Fibroblast of the conjunctiva (primary cell): ENCODE measurements at places on chromosomes 1 and 21.
A peak's percentile ranks its signal among the peaks of the same experiment; 100 is the strongest.

DNA sequence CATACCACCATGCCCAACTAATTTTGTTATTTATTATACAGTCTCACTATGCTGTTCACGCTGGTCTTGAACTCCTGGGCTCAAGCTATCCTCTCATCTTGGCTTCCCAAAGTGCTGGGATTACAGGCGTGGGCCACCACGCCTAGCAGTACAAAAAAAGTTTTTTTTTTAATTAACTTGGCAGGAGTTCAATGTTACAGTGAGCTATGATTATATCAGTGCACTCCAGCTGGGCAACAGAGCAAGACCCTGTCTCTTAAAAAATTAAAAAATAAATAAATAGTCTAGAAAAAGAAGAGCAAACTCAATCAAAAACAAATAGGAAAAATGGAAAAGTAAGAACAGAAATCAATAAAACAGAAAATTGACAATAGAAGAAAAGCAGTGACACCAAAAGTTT lies 25.7 kb downstream of the TMEM69 start:
- DNase-seq = no peak

GRCh38 chr21:25456672-25457071 lies 150.6 kb downstream of the MRPL39 start:
- DNase-seq = no peak

DNA sequence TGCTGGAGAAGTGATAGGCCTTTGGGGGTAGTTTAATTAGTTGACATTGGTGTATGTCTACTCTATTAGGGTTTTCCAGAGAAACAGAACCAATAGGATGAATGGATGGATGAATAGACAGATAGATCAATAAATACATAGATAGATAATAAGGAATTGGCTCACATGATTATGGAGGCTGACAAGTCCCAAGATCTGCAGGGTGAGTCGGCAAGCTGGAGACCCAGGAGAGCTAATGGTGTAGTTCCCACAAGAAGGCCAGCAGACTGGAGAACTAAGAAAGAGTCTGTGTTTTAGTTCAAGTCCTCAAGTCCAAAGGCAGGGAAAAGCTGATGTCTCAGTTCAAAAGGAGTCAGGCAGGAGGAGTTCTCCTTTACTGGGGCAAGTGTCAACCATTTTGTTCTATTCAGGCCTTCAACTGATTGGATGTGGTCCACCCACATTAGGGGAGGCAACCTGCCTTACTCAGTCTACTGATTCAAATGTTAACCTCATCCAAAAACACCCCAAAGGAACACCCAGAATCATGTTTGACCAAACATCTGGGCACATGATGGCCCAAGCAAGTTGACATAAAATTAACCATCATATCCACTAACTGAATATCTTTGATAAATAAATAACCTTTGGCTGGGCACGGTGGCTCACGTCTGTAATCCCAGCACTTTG lies 4.5 kb upstream of the SDE2 start:
- no peak for DNase-seq

- no peak for DNase-seq
These were observed 25.7 kb downstream of the GLMN start for GRCh38 chr1:92273039-92273438.

- DNase-seq = no peak
These were observed 53.6 kb downstream of the WARS2 start for GRCh38 chr1:119086830-119087229.

DNA sequence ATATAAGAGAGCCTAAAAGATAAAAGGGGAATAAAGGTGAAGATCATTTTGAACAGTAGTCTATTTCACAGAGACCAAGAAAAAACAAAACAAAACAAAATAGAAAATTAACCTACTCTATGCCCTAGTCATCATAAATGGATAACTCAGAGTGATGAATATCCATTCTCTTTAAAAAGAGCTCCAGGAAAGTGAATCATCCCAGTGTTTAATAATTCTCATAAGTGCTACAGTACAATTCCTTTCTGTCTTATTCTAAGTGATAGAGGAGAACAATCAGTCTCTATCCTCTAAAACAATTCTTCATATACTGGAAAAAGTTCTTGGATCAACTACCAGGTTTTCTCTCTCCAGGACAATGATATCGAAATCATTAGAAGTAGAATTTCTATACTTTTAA lies 45.8 kb downstream of the GDAP2 start:
- DNase-seq = no peak

DNA sequence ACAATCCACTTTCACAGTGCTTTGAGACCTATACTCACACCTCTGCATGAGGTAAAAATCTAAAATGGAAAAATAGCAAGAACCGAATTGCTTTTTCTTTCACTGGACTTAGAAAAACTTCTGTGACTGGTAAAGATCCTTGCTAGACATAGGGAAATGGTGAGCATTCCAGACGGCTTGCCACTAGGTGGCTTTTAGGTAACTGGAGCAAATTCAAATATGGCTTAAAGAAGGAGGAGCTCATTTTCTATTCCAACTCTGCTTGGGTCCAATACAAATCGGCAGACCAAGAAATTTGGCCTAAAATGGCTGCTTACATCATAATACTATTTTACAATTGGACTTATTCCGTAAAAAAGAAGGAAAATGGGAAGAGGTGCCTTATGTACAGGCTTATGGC lies 977.9 kb downstream of the ADGRL2 start:
- DNase-seq = no peak

DNA sequence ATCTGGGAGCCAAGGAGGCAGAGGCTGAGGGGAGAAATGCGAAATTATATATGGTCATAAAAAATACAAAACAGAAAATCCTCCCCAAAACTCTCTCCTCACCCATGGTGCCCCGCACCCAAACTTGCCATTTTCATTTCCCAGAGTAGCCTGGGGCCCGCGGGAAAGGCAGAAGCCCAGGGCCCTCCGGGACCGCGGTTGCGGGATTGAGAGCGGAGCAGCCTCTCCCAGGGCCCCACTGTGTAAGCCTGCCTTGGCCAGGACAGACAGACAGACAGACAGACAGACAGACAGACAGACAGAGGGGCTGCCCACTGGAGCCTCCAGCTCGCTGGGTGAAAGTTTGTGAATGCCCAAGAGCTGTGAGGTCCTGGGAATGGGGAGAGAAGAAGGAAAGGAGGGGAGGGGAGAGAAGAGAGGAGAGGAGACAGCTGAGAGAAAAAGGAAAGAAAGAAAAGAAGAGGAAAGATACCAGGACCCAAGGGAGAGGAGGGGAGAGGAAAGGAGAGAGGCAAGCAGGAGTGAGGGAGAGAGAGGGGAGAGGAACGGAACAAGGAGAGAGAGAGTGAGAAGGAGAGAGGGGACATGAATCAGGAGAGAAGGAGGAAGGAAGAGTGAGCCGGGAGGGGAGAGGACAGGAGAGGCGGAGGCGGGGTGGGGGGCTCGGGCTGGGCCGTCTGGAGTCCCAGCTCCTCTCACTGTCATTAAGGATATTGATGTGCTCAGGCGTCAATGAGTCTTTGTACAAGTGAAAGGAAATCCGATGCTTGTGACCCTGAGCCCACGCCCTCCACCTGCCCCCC lies 69.3 kb upstream of the CASZ1 start:
- no peak for DNase-seq

- no peak for DNase-seq
These were observed at the start of gene SERTAD4 for GRCh38 chr1:210232511-210233215. Gene SERTAD4, plus strand, starts transcription at chr1:210232796. Its CDS starts 5,165 bp downstream, at chr1:210237961.

- no peak for DNase-seq
These were observed 621.4 kb upstream of the PKN2 start for GRCh38 chr1:88062650-88063153.

- DNase-seq = no peak
These were observed 4.5 kb downstream of the FHL3 start for GRCh38 chr1:38000529-38001455.

GRCh38 chr1:151661751-151662150 lies 49.9 kb downstream of the SNX27 start:
- DNase-seq = no peak

- DNase-seq = no peak
These were observed 47.7 kb upstream of the PPM1J start for GRCh38 chr1:112762541-112763500.

DNA sequence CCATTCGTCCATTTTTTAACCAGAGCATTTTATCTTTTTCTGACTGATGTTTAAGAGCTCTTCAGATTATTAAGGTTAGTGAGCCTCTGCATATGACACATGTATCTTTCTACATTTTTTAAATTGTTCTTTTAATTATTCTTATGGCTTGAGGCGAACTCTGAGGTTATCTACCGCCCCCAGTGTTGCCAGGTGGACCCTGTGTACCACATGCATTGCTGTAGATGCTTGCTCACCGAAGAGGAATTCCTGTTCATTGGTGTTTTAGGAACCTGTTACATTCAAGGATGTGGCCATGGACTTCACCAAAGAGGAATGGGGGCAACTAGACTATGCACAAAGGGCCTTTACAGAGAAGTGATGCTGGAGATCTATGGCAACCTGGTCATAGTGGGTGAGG lies 31.8 kb downstream of the ZNF684 start:
- no peak for DNase-seq

- no peak for DNase-seq
These were observed 6.1 kb downstream of the BMP8A start for GRCh38 chr1:39497585-39497984.

- no peak for DNase-seq
These were observed 942.6 kb downstream of the PLA2G4A start for GRCh38 chr1:187771396-187771795.

GRCh38 chr1:64515427-64515826 lies 45.5 kb downstream of the CACHD1 start:
- peak; percentile 63 for DNase-seq

- DNase-seq = no peak
These were observed 1.4 kb upstream of the USP1 start for GRCh38 chr1:62435231-62436038.

GRCh38 chr1:201175820-201176500 lies 14.7 kb upstream of the IGFN1 start:
- DNase-seq = no peak
